Muscle of leg (tissue), 16 donors: ENCODE measurements at places on chromosomes 6 and 20.

DNA sequence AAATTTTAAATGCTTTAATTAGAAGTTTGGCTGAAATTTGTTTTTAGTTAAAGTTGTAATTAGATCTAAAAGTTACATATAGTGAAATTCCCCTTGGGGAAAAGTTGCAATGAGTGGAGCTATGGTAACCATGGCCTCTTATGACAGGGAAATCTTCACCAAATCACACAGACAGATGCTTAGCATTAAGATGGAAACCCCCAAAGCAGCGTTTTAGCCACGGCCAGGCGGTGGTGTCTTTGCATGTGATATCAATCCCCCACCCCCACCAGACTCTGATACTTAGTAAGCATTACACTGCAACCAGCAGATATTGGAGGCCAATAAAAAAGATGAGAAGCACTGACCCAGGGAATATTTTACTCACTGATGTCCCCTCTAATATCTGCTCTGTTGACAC is 75.7 kb downstream of the REPS1 start:
- H3K4me1 ChIP-seq: no peaks in the 10 kb centered on the region
- no peaks in the 10 kb centered on the region for H3K27me3 ChIP-seq
- no peak overlapping the region for H3K4me3 ChIP-seq
- no peak overlapping the region for H3K27ac ChIP-seq
- peaks cover 43% of the 10 kb centered on the region for H3K36me3 ChIP-seq

GRCh38 chr6:95804847-95805541 is 210.8 kb upstream of the FUT9 start:
- no peaks in the 10 kb centered on the region for H3K27me3 ChIP-seq
- H3K27ac ChIP-seq: no peak overlapping the region
- DNase-seq: no peak
- H3K36me3 ChIP-seq: no peaks in the 10 kb centered on the region
- H3K4me3 ChIP-seq: no peak overlapping the region
- H3K4me1 ChIP-seq: no peaks in the 10 kb centered on the region

- no peak overlapping the region for H3K27ac ChIP-seq
- H3K4me3 ChIP-seq: no peak overlapping the region
- H3K4me1 ChIP-seq: no peaks in the 10 kb centered on the region
- no peaks in the 10 kb centered on the region for H3K27me3 ChIP-seq
- no peak for DNase-seq
Measured at GRCh38 chr6:132736239-132736638, 21.5 kb downstream of the VNN2 start.

DNA sequence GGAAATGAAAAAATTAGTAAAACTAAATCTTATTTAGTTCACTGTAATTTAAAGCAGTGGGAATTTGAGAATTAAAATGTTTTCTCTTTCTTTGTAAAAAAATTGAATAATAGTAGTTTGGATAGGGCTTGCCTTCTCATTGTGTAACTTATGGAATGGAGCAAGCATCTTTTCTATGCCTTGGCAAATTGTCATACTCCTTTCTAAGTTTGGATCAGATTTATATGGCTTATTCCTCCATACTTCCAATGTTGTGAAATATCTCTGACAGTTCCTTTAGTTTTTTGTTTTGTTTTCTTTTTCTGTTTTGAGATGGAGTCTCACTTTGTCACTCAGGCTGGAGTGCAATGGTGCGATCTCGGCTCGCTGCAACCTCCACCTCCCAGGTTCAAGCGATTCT is 176.4 kb downstream of the SAMD5 start:
- no peaks in the 10 kb centered on the region for H3K4me1 ChIP-seq
- H3K27me3 ChIP-seq: no peaks in the 10 kb centered on the region
- no peak overlapping the region for H3K4me3 ChIP-seq
- DNase-seq: peak; percentile 7
- H3K36me3 ChIP-seq: no peaks in the 10 kb centered on the region

- no peaks in the 10 kb centered on the region for H3K36me3 ChIP-seq
- no peaks in the 10 kb centered on the region for H3K27me3 ChIP-seq
- H3K27ac ChIP-seq: no peak overlapping the region
- H3K4me1 ChIP-seq: no peaks in the 10 kb centered on the region
- DNase-seq: no peak
Measured at GRCh38 chr6:136624347-136624746, 74.1 kb upstream of the MAP7 start.
